ENCODE measurements at places on chromosomes 5 and 9.

GRCh38 chr5:89064054-89064453 is 181.1 kb upstream of the MEF2C start:
- peak; percentile 9 for DNase-seq

DNA sequence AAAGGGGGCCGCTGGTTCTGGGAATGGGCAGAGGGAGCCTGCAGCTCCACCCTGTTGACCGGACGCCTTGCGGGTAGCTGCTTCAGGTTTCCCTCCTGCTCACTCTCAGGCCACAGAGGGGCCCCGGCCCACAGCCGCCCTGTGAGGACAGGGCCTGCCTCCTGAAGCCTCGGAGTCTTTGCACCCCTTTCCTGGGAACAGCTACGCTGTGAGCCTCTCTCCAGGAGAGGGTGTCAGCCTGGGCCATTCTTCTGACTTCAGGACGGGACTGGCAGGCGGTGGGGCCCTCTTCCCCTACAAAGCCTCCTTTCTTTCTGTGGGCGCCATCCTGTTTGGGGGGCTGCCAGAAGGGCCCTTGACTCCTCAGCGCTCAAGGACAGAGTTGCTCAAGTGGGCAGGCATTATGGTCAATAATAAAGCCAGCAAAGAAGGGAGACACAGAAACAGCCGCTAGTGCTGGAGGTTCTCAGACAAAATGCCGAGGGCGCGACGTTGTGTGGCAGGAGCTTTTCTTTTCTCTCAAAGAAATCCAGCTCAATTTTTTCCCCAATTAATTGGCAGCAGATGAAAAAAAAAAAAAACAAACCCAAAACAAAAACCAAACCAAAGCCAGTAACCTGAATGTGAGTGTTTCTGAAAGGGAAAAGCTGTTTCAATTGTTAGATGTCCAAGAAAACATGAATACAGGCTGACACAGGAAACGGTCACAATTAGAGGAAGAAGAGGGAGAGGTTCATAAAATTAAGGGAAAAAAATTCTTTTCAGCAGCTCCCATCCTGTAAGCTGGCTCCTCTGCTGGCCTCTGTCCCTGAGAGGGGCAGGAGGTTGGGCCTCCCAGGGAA is 12.8 kb upstream of the SLC25A51 start:
- no peak for DNase-seq

- peak; percentile 79 for DNase-seq
Measured at GRCh38 chr9:83538172-83538889, at the start of gene FRMD3. TSS of gene FRMD3 (minus strand) at chr9:83538401. CDS start at chr9:83538231, 170 bp downstream.

- DNase-seq: no peak
Measured at GRCh38 chr5:96243862-96244261, 189.2 kb downstream of the PCSK1 start.

- no peak for DNase-seq
Measured at GRCh38 chr9:106753155-106753671, 109.8 kb upstream of the ZNF462 start.

DNA sequence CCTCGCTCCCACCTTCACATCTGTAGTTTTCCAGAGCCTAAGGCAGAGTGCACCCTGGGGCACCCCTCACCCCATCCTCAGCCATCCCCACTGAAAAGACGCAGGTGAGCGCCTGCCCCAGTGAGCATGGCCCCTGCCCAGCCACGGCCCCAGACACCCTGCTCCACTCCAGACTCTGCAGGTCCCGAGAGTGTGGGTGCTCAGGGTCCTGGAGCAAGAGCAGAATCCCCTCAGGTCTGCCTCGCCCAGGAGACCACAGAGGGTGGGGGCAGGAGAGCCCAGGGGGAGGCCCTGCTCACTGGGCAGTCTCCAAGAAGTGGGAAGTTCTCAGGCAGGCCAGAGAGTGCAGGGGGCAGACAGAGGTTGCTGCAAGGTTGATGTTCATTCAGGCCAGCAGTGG is 158.6 kb upstream of the PPP1R26 start:
- DNase-seq: no peak

GRCh38 chr9:135887585-135888050 is 19.7 kb downstream of the CAMSAP1 start:
- DNase-seq: no peak

DNA sequence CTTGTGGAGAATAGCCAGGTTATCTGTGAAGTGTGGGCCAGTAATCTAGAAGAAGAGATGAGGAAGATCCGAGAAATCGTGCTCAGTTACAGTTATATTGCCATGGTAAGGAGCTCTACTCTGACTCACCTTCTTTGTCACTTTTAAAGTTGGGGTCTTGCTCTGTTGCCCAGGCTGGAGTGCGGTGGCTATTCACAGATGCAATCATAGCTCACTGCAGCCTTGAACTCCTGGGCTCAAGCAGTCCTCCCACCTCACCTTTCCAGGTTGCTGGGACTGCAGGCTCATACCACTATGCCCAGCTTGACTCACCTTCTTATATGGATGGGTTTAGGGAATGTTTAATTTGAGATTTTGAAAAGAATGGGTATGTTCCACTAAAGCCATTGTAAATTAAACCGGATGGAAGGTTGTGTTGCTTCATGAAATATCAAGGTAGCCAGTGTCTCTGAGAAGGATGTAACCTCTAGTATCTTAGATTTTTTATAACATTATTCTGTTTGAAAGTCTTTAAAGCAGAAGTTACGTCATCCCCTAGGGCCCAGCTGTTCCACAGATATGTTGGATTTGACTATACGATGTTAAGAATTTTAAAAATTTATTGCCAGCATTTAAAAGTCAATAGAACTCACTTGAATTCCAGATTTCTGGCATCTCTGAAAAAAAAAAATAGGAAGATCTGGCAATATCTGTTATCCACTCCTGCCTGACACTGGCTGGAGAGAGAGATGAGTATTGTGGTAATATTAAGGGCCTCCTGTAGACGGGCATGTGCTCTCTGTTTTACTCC is 5.1 kb downstream of the CNOT8 start:
- DNase-seq: no peak

DNA sequence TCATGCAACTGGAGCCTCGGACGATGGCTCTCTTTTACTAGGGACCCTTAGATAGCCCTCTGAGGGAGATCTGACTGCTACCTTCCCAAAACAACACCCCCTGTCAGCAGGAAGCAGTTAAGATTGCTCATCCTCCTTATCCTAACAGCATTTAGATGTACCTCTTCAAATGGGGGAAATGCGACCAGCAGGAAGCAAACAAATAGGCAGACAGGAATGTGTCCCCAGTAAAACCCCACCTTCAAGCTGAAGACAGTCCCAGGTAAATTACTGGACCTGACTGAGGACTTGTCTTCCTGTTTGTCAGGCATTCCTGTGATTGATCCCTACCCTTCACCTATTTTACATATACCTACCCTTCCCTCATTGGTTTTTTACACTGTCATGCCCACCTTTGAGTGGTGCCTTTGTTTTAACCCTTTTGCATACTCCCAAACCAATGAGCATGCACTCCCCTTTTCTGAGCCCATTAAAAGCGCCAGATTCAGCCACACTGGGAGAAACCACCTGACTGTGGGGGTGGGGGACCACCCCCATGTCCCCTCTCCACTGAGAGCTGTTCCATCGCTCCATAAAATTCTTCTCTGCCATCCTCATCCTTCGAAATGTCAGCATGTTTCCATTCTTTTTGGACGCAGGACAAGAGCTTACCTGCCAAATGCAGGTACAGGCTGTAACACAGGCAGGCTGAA is 954.0 kb upstream of the CDH6 start:
- DNase-seq: no peak

- DNase-seq: no peak
Measured at GRCh38 chr5:16980983-16981382, 44.9 kb upstream of the MYO10 start.

- peak; percentile 6 for DNase-seq
Measured at GRCh38 chr5:16616536-16617273, at the start of gene RETREG1. TSS of gene RETREG1 (minus strand) at chr5:16616997. CDS start at chr5:16616971, 26 bp downstream.

- no peak for DNase-seq
Measured at GRCh38 chr5:76388791-76389512, 14.1 kb upstream of the IQGAP2 start.

DNA sequence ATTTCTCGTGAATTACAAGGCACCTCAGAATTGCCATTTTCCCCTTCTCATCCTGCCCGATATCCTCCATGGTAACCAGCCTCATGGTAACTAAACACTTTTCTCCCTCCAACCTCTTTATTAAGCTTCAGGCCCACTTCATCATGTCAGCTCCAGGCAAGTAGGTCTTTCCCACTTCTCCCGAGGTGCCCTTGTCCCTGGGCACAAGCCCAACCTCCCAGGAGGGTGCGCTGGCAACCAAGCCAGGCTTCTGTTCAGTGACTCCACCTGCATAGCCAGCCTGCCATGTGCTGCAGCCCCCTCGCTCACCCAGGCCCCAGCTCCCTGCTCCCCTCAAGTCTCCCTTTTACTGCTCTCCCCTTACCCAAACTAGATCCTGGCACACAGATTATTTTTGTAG is 47.4 kb upstream of the AFAP1L1 start:
- no peak for DNase-seq

DNA sequence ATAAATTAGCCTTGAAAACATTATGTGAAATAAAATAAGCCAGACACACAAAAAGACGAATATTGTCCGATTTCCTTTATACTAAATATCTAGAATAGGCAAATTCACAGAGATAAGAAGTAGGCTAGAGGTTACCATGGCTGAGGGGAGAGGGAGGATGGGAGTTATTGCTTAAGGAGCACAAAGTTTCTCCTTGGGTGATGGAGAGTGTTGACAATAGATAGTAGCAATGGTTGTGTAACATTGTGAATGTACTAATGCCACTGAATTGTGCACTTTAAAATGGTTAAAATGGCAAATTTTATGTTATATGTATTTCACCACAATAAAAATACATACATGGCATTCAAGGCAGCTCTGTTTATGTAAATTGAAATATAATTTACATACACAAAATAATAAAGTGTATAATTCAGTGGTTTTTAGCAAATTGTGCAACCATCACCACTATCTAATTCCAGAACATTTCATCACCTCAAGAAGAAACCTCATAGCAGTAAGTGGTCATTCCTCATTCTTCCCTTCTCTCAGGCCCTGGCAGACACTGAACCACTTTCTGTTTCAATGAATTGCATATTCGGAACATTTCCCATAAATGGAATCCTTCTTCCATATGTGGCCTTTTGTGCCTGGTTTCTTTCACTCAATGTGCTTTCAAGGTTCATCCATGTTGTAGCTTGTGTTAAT is 59.2 kb downstream of the NDST1 start:
- DNase-seq: peak; percentile 77

- DNase-seq: no peak
Measured at GRCh38 chr5:10735569-10736276, 25.3 kb downstream of the DAP start.

DNA sequence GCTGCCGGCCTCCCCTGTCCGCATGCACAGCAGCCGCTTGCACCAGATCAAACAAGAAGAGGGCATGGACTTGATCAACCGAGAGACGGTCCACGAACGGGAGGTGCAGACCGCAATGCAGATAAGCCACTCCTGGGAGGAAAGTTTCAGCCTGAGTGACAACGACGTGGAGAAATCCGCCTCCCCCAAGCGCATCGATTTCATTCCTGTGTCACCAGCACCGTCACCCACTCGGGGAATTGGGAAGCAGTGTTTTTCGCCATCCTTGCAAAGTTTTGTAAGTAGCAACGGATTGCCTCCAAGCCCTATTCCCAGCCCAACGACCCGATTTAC is 75.3 kb downstream of the PIP5K1B start:
- DNase-seq: no peak

DNA sequence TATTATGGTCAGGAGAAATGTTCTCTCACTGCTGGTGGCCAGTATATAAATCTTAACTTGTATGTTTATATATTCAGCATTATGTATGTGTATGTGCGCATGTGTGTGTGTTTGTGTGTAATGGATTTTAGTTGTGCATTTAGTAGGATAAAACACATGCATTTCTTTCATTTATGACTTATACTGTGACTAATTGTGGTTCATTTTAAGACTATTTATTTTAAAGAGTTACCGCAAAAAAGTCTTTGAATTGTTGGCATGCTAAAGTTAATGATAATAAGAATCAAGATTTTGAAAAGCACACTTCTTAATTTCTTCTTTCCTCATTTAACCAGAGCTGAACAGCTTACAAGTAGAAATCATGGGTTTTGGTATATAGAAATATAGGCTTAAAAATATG is 60.9 kb downstream of the RAI14 start:
- DNase-seq: no peak

Measured in astrocyte of the spinal cord (primary cell).